ENCODE measurements at places on chromosomes 5 and 9.

- no peak for DNase-seq
Observed at GRCh38 chr5:88967633-88968585, 84.9 kb upstream of the MEF2C start.

GRCh38 chr9:116605060-116605459, 82.0 kb upstream of the TRIM32 start:
- DNase-seq = peak; percentile 3

- peak; percentile 68 for DNase-seq
Observed at GRCh38 chr9:121857928-121858327, 206.5 kb downstream of the DAB2IP start.

- no peak for DNase-seq
Observed at GRCh38 chr5:172065431-172066065, 59.1 kb upstream of the FBXW11 start.

DNA sequence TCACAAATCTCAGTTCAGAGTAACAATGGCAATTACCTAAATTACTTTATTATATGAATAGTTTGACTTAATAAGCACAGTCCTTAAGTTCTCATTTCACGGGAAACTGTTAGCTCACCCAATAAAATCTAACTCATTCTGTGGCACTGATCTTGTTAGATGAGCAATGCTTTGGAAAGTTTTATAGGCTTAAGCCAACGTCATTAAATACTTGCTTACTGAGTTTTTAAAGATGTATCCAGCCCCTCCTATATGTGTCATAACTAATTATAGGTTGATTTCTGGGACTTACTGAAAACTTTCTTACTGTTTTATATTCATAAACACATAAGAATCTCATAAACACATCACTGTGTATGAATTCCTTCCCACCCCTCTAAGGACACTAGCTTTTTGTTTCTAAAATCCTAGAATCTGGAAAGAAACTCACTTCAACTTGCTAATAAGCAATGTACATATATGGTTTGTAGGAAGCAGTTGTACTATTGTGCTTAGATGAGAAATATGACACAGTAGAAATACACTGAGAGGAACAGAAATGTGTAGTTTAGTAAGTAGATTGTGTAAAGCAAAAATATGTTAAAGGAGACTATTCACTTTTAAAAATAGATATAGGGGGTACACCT, 14.1 kb upstream of the MARCOL start:
- DNase-seq = no peak

- no peak for DNase-seq
Observed at GRCh38 chr5:175920231-175920811, 47.8 kb downstream of the THOC3 start.

DNA sequence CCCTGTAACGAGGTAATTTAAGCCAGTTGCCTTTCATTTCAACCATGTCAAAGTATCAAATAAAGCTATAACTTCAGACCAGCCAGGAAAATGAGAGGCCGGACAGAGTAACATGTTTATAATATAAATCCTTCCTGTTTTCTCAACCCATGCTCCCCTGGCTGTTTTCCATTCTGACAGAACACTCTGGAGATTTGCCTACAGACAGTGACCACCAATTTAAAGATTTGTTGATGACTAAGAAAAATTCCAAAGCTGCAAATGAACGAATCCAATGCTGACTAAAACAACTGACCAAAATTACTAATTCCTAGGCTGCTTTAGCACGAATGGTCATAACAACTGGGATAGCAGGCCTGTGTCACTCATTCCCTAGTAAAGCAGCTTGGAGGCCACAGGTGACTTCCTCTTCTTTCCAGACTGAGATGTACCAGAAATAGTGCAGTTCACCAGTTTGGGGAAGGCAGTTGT, 141.4 kb downstream of the AOPEP start:
- DNase-seq = no peak

DNA sequence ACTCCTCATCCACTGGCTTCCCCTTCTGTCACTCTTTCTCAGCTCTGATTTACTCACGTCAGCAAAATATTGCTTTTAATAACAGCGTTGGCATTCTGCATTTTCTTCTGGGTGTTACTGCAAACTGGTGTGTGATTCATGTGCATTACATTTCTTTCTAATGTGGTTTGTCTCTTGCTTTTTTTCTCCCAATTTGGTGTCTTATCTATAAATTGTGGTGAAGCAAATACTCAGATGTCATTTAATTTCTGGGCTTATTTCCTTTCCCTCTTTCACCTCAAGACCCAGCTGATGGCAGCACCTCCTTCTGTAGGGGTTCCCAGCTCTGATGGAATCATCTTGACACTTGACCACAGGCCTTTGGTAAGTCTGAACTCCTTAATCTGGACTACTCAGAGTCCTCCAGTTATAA, 180.7 kb upstream of the ZNF618 start:
- DNase-seq = no peak

DNA sequence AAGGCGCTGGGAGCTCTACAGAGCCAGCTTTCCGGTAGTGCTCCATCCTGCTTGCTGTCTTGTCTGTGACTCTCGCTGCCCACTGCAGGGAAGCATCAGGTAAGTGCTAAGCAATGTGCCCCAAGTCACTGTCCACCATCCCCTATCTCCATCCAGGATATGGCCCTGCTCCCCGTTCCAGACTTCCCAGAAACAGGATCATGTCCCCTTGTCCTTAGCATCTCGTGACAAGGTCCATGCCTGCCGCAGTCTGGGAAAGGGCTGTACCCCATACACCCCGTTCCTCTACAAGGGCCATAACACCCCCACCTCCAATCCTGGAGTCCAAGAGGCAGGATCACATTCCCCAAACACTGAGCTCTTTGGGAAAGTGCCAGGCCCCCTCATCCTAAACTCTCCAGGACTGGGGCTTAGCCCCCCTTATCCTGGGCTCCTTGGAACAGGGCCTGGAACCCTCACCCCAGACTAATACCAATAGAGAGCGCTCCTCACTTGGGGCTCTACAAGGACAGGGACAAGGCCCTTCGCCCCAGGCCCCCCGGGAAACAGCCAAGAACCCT, 566 bp downstream of the RPP25L start:
- DNase-seq = no peak

DNA sequence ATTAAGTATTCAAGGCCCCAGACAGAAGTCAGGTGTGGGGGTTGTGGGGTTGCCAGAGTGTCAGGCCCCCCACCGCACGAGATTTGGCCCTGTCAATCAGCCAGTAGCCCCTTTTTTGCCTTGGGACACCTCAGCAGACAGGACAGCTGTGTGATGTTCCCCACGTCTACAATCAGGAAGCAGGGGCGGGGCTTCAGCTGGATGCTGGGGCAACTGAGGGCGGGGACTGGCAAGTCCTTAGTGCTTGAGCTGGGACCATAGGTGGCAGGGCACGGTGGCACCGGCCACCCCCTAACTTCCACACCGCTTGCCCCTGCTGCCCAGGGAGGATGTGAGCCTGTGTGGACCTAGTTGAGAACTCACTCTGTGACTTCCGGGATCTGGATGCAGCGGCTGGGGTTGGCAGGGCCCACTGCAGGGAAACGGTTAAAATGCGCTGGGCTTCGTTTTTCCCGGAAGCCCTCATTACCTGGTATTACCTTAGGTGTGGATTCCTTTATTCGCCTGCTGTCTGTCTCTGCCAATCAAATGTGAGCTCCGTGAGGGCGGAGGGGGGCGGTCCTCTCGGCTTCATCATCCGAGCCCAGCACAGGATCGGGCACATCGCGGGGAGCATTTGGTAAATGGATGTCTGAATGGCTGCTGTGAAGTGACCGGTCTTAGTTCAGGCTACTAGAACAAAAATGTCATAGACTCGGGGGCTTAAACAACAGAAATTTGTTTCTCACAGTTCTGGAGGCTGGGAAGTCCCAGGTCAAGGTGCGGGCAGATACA, 7.5 kb upstream of the GTF3C5 start:
- DNase-seq = no peak

DNA sequence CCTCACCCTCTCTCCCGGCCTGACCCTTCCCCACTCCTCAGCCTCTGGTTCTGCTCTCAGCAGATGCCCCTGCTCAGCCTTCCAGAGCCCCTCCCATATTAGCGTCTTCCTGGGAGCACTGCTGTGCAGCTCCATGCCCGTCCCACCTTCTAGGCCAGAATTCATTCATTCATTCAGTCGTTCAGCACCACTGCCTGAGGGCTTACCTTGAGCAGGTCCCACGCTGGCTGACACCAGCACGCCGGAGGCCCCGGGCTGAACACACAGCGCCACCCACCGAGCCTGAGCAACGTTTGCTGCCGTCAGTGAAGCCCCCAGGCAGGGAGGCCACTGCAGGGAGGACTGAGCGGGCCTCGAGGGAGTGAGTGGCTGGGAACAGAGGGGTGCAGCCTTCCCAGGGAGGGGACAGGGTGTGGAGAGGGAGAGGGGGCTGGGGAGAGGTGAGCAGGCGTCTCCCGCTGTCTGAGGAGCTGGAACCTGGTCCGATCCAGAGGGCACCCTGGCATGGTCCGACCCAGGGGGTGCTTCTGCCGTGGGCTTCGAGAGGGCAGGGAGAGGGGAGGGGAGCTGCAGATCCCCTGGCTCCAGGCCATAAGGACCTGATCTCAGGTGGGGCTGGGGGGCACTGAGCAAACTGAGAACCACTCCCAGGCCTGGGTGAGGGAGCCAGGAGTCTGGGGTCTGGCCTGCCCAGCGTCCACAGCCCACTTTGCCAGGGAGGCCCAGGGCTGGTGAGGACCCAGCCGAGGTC, 98.8 kb upstream of the RAPGEF1 start:
- DNase-seq = no peak

DNA sequence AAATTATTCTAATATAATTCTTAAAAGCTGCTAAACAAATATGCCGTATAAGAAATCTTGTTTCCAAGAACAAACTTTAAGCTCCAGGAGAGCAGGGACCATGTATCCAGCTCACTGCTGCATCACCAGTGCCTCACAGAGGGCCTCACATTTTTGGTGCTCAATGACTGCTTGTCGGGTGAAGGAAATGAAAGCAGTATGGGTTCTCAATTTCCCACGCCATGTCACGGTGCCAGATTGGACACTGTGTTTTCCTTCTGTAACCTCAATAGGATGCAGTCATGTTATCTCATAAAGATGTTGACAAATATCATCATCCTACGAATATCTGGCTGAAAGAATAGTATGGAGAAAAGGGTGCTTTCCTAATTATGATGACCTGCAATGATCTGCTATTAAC, 64.7 kb downstream of the POU5F2 start:
- no peak for DNase-seq

GRCh38 chr9:84317563-84317962, 23.0 kb downstream of the SLC28A3 start:
- no peak for DNase-seq

DNA sequence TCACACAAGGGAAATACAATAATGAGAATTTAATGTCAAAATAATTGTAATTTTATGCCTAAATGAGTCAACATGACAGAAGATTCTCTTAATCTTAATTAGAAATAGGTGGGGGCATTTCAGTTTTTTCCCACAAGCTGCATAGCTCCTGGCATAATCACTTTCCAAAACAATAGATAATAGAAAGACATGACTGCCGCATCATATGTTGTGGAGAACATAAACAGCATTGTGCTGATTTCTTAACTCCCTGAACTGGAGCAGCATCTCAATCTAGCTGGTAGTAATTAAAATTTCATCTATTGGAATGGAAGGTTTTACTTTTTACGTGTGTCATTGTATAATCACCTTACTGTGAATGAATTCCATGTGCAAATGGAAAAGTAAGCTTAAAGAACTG, 112.1 kb downstream of the ST8SIA4 start:
- DNase-seq = no peak

DNA sequence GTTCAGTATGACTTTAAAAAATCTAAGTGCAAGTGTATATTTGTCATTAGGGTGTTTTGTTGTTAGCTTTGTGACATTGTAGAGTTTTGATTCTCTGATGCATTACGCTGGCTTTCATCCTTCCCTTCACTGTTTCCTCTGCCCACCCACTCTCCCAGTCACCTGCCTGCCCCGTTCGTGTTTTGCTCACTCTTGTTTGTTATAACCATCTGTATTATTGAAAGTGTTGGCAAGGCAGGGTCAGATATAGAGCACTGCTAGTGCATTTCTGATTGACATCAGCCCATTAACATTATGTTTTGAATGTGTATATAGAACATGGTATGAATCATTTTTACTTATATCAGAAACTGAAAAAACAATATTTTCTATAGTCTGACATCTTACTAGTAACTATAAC, 27.3 kb downstream of the SCGB3A1 start:
- no peak for DNase-seq

- DNase-seq = no peak
Observed at GRCh38 chr9:37329576-37329975, 92.9 kb upstream of the GRHPR start.

- no peak for DNase-seq
Observed at GRCh38 chr5:6281818-6282217, 96.5 kb downstream of the MED10 start.

GRCh38 chr5:16849181-16849580, 86.9 kb downstream of the MYO10 start:
- no peak for DNase-seq

All from nucleus accumbens (tissue), 56 donors.